ENCODE measurements at places on chromosomes 4 and X. TPM values are rescaled to one million over a fixed set of nuclear protein-coding genes. Genes with fewer than 3 reads are reported as not detected.

- no peak for DNase-seq
Measured at GRCh38 chr4:168845897-168846296, 164.2 kb downstream of the CBR4 start.

DNA sequence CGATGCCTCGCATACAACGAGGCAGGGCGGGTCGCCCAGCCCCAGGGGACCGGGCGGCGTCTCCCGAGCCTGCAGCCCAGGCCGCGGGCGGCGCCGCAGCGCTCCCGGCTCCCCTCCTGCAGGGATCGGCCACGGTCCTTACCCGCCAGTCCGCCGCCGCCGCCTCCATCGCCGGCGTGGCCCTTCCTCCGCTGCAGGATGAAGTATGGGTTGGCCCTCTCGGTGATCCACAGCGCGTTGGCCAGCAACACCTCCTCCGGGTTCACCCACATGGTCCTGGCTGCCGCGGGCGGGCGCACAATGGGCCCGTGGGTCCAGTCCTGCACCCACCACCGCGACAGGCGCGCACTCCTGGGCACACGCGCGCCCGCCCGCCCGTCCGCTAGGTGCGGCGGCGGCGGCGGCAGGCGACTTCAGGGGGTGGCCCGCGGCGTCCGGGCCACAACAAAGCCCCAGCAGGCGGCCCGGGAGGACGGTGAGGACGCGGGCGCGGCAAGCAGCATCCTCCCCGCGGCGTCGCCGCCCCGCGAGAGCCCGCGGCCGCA lies 339 bp downstream of the TBC1D9 start:
- DNase-seq: peak; percentile 40

GRCh38 chr4:88753658-88754571 lies 56.3 kb upstream of the NAP1L5 start:
- no peak for DNase-seq

DNA sequence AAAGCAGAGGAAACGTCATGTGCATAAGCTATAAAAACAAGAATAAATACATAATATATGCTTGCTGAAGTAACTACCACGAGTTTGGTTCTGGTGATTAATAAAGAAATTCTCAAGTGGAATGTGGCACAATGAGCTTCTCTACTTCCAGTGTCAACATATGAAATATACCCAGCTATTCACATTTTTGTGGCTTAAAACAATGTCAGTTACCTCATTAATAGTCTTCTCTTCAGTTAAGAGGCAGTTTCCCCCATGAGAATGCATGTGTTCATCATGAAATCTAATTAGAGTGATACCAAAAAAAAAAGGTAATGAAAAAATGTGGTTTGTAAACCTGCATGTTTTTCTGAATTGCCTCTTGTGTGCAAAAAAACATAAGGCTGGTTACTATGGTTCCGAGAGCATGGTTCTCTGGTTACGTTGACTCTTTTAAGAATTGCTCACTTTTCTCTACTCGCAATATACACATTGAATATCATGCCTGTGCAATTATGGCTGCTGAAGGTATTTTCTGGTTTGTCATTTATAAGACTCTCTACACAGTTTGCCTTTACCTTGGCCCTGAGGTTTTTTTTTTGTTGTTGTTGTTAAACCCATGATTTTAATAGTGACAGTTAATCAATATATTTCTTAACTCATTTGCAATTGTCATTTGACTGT lies 108.2 kb downstream of the PCDH7 start:
- no peak for DNase-seq

DNA sequence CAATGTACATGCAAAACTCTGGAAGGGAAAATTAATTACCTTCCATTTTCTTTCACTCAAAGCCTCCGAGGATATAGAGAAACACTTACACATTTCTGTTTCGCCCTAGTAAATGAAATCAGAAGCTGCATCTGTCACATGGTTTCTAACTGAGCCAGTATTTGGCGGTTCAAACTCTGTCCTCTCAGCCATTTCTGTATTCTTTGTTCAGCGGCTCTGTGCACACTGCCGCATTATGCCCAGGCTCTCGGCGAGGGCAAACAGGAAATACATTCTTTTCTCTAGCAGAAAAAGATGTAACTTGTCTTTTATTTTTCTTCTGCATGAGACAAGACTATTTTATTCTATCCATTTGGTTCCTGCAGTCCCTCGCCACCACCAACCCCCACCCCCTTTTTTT lies 71.4 kb upstream of the GPM6B start:
- no peak for DNase-seq

DNA sequence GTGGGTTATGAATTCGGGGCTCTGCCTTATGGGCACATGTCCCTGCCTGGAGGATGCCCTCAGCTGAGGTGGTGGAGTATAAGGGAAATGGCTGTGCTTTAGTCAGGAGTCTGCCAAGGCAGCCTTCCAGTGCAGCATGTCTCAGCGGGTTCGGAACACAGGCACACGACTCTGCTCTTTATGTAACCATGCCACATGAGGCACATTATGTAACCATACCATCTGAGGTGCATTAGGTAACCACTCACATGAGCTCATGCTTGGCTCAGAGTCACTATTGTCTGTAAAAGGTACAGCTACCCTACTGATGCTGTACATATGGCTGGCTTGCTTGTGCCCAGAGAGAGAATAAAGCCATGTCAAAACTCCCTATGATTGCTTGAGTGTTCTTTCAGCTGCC lies 723.6 kb downstream of the TRAM1L1 start:
- DNase-seq: no peak

DNA sequence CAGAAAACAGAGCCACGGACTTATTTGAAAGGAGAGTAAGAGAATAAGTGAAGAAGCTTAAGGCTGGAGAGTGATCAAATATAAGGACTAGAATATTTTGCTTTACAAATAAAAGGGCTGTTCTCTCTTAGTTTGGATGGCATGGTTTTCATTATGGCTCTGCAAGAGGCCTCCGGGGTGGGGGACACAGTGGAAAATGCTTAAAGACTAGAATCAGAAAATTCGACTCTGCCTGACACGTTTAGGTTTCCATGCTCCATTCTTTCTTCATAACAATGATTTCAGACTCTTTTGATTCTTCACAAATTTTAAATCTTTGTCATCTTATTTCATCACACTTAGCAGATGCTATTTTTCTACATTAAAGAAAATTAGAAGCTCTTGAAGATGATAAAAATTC lies 632.4 kb upstream of the BOD1L1 start:
- no peak for DNase-seq

DNA sequence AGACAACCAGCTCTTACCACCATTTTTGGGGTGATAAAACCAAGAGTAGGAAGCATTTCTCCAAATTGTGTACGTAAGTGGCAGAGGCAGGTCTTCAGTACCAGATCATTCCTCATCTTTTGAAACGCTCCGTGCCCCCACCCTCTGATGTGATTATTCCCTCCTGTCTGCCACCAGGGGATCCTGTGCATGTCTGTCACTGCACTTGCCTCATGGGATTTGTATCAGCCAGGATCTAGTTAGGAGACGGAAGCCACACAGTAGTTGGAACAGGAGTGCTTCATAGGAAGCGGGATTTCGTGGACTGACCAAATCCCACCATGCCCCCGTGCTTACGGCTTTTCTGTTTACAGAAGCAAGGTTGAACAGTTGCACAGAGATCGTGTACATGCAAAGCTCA lies 75.5 kb downstream of the SHROOM2 start:
- DNase-seq: no peak

GRCh38 chrX:13693341-13693961 lies 4.5 kb downstream of the RAB9A start:
- DNase-seq: no peak

DNA sequence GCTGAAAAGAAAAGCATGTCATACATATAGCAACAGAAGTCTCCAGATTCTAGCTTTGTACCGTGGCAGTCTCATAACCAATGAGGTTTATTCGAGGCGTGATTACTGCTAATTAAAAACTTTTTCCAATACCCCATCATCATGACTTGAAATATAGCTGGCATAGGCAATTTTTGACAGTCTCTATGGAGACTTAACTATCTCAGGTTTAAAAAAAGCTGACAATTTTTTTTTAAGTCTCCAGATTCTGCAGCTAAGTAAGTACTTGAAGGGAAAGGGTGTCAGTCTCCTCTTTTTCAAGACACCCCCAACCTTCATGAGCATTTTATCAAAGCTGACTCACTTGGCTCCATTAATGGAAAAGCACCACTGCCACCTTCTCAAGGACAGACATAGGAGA lies 126.3 kb upstream of the RXFP1 start:
- no peak for DNase-seq

DNA sequence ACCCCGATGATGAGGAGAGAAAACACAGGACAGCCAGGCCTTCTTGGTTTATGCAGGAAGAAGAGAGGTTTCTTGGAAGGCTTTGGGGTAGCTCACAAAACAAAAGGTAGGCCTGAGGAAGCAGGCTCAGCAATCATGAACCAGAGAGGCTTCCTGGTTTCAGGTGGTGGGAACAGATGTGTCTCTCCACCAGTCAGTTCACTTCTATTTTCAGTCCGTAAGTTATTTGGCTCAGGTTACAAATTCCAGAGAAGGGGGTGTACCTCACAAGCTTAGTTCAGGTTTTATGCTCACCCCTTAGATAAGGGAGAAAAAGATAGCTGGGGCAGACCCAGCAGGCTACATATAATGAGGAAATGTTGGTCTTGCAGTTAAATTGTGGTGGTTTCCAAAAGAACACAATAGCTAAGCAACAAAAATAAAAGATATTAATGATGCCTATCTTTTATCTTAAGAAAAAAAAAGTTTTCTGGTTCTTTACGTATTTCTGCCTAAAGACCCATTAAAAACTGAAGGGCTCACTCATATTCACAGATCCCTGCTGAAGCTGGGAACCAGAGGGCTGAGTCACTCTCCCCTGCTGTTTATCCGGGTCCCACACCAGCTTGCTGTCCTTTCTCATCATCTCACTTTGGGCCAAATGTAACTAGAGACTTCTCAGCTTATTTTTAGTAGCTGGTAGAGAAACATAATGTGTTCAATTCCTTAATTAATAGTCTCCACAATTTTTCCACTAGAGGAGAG lies 177.0 kb downstream of the CAMK2D start:
- DNase-seq: peak; percentile 69

DNA sequence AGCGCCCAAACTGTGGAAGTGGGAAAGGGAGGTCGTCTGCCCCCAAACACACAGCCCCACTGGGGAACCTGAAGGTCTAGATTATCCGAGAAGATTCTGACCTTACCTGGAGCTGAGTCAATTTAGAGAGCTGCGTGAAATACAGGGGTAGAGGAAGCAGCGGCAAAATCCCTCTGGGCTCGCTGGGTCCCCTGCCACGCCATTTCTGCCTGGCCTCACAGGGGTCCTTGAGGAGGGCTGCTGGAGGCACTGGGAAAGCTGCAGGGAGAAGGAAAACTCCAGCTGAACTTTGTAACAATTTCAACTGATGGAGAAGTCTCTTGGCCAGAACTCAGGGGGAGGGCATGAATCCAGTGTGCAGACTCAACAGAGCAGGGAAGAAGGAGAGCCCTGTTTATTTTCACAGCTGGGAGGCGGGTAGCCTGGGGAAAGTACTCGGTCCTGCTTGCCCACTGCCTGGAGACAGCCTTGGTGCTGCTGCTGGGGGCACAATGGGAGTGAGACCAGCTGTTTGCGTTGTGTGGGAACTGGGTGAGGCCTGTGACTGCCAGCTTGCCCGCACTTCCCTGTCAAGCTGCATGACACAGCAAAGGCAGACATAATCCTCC lies 93.2 kb upstream of the MAPK10 start:
- DNase-seq: peak; percentile 2

DNA sequence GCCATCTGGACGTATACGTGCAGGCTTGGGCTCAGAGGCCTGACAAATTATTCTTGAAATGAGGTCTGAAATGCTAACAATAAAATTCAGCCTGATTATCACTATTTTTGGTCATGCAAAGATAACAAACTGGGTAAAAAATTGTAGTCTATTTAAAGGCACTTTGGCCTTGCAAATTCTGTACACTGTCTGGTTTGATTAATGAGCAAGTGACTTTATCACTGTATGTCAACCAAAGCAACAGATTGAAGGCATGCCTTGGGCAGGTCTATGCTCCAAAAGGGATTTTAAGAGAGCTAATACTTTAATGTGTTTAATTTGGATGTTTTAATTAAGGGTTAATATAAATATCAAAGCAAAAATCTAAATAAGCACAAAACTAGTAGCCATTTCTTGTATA lies 1034.9 kb upstream of the GRID2 start:
- DNase-seq: no peak

DNA sequence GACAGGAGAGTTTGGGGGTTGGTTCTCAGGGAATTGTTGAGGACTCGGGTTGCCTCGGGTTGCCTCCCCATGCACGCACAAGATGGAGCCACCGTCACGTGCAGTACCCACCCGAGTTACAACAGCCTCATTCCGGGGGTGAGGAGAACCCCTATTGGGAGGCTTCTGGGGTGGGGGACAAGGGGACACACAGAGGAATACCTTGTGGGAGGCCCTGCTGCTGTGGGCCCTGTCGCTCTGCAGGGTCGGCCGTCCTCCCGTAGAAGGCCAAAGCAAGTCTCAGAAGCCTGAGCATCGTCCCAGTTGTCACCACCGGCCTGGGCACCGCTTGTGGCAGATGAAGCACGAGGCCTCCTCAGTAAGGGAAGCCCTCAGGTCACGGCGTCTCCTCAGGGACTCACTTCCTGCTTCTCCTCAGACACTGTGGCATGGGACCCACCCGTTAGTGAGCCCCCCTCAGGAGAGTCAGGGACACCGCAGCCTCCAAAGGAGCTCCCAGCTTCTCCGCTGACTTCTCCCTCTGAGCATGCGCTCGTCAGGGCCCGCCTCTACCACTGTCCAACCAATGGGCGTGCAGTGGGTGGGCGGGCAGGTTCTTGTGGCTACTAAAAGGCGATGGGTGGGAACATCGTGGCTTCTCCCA lies at the start of gene CT55:
Gene CT55 (minus strand): TSS at position 522 of the 643 bp plus-strand sequence. CDS start 227 bp downstream, at position 295.
- peak; percentile 1 for DNase-seq

- DNase-seq: no peak
Measured at GRCh38 chr4:172599554-172599953, 569.1 kb upstream of the GALNT7 start.

GRCh38 chrX:97481228-97481627 lies 597.5 kb downstream of the RPA4 start:
- DNase-seq: no peak

Gene VCX3B
- not detected for total RNA-seq

Gene CACNA1F
- not detected for total RNA-seq

Gene NSG1
- total RNA-seq: 4.4 TPM

Gene MEPE
- total RNA-seq: not detected

Gene HSFX4
- not detected for total RNA-seq

Gene PRRG1
- 2.7 TPM for total RNA-seq

Gene AMELX
- not detected for total RNA-seq

Gene SLITRK2
- not detected for total RNA-seq

All from Daoy (cell line).